ENCODE measurements at places on chromosomes 6 and 20.

- no peak for DNase-seq
Measured at GRCh38 chr6:105459049-105459448, 56.2 kb upstream of the PREP start.

- no peak for DNase-seq
Measured at GRCh38 chr6:586553-586952, 70.3 kb downstream of the HUS1B start.

DNA sequence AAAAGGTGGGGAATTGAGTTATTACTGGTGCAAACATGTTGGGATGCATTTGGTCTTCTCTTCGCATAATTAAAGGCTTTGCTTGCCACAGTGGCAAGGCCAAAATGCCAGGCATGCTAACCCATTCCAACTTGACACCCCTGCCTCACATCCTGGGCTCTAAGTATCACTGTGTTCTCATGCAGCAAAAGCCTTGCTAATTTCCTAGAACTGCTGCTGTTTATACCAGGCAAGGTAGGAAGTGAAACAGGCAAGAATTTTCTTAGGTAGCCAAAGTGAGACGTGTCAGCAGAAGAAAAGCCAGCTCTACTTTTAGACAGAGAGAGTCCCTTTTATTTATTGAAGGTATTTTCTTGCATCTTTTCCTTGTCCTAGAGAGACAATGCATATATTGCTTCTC is 41.2 kb downstream of the LYRM2 start:
- DNase-seq: no peak

DNA sequence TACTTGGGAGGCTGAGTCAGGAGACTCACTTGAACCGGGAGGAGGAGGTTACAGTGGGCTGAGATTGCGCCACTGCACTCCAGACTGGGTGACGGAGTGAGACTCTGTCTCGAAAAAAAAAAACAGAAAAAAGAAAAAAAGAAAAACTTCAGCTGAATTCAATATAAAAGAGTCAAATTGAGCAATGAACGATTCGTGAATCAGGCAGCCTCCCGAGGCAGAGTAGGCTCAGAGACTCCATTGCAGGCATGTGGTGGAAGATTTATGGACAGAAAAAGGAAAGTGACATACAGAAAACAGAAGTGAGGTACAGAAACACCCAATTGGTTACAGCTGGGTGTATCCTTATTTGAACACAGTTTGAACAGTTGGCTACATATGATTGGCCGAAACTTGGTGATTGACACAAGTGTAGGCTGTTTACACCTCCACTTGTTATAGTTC is 56.3 kb downstream of the HLA-DPB1 start:
- DNase-seq: no peak

- DNase-seq: no peak
Measured at GRCh38 chr6:121573481-121573880, 138.0 kb downstream of the GJA1 start.

DNA sequence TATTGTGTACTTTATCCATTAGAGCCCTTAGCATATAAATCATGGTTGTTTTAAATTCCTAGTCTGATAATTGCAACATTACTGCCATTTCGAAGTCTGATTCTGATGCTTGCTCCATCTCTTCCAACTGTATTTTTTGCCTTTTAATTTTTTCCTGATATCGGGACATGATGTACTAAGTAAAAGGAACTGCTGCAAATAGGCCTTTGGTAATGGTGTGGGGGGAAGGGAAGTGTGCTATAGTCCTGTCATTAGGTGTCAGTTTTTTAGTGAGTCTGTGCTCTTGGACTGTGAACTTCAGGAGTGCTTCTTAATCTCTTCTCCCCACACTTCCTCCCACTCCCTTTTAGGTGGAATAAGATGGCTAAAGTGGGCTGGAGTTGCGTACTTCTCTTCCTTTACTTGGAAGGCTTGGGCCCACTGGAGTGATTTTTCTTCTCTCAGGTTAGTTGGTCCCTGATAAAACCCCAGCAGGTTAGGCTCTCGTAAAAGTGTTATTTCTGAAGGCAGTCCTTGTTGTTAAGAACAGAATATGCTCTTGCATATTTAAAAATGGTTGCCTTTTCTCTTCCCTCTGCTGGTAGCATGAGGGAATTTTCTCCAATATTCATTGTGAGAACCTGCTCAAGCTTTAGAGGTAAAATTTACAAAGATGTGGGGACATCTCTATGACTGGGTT is 18.1 kb downstream of the STXBP5 start:
- DNase-seq: no peak

DNA sequence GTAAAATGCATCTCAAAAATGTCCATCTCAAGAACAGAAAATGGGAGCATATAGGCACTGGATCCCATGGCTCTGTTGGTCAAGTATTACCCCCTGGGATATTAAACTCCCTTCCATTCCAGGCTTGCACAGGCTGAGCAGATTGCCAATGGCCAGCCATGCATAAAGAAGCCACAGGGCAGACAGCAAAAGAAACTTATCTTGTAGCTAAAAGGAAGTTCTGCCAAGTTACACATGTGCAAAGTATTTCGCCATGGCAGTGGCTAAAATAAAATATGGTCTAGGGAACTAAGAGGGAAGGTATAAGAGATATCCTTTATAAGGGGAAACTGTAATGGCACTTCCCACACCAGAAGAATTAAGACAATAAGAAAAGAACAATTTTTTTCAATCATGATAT is 415.6 kb upstream of the BTBD3 start:
- DNase-seq: no peak

GRCh38 chr6:121482751-121483150 is 47.3 kb downstream of the GJA1 start:
- DNase-seq: no peak

DNA sequence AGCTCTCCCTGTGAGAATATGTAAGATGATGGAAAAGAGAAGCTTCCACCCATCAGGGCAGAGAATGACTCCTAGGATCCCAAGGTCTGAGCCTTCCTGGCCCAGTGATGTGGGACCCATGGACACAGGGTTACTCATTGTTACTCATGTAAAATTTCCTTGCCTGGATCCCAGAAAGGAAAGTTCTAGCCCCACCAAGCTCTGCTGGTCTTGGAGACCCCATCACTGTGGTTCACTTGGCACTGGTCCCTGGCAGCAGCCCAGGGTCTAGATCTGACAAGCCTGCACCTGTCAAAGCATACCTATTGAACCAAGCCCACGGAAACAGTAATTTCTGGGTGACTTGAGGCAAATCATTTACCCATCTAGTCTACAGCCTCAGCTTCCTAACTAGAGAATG is 22.1 kb downstream of the MDGA1 start:
- DNase-seq: no peak

GRCh38 chr6:88933521-88933920 is 29.9 kb downstream of the RNGTT start:
- DNase-seq: no peak

DNA sequence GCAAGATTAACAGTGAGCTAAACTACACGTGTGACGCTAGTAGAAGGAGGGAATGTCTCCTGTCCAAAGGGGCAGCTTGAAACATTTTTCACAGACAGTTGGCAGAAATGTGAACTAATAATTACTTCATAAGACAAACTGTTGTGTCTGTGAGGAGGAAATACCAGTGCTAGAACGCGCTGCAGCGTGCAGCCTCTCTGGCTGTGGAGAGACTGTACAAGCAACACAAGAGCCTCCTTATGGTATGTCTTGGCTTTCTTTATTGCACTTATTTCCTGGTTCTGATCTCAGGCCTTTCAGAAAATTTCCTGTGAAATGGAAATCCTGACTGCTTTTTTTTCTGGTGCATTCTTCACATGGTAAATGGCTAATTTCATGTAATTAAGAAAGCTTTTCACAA is 25.3 kb upstream of the TIAM2 start:
- no peak for DNase-seq

GRCh38 chr20:23655491-23656211 is 17.9 kb upstream of the CST3 start:
- no peak for DNase-seq

DNA sequence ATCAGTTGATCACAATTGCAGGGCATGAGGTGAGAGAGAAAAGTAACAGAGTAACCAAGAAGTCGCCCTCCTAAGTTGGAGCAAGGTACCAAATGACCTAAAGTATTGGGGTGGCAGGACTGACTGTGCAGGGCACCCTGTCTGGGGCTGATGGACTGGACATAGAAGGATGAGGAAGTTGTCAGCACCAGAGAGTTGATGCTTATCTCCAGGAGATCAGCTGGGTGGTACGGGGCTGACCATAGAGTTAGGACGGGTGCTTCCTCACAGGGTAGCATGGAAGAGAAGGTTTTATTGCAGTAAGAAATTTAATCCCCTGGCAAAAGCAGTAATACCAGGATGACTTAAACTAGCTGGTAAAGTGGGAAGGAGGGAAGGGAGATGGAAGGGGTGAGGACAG is 66.7 kb downstream of the TMEM170B start:
- no peak for DNase-seq

DNA sequence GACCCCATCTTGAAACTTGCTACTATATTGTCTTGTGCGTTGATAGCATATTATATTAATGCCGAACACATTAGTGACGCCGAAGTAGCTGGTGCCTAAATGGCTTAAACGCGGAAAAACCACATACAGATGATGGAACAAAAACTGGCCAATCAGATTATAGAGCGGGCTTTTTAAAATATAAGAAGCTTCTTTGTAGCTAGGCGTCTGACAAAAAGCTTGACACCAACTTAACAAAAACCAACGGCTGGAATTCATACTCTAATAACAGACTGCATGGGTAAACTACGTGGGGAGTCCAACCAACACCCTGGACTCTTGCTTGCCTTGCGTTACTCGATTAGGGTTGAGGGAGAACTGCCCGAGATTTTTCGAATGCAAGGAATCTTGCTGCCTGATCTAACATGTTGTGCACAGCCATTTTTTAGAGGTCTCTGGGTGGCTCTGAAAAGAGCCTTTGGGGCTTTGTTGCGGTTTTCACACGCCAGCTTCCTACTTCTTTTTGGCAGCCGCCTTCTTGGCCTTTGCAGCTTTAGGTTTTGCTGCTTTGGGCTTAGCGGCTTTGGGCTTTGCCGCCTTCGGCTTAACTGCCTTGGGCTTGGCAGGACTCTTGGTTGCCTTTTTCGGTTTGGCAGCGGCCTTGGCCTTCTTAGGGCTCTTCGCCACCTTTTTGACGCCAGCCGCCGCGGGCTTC is 45.7 kb downstream of the OR2B2 start:
- no peak for DNase-seq

- no peak for DNase-seq
Measured at GRCh38 chr6:104010897-104011296, 848.8 kb downstream of the HACE1 start.

DNA sequence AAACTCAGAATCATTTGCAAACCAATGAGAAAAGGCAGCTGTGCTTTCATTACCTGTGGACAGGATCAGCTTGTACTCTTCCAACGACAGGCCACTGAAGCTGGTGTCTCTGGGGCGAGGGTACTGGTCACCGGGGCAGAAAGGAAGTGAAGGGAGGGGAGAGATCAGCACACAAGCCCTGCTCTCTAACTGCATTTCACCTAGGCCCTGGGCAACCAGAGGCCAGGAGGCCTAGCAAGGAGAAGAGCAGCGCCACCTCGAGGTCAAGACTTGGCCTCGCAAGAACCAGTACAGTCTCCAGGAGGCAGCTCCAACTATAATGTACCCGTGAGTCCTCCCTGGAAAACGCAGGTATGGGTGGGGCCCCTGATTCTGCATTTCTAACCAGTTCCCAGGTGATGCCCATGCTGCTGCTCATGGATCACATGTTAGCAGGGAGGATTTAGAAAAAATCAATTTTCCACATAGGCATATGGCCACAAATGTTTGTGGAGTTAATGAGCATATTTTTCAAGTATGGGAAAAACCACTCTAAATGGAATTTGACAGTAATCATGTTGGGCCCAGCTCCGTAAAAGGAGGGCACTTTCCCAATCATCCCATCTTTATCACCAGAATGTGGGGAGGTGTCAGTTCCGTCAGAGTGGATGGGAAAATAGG is 11.0 kb downstream of the UQCC2 start:
- no peak for DNase-seq

- DNase-seq: no peak
Measured at GRCh38 chr6:127100510-127101140, 17.8 kb upstream of the RSPO3 start.

DNA sequence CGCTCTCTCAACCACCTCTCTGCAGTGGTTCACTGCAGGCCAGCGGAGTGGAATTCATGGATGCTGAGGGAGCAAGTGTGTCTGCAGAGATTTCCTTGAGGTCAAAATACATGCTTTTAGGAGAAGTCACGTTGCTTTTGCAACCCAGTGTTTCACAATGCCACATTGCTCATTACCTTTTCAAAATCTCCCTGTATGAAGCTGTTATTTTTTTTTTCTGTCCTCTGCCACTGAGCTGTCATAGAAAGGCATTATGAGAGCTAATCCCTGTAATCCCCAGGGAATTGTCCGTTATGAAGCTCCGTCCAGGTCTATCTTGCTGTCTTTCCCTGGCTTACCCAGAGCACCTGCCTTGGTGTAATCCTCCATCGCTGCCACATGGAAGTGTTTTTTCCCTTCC is 60.5 kb upstream of the SLC22A23 start:
- DNase-seq: no peak

Measured in cortex of kidney (tissue), 1 donor.